ENCODE measurements at places on chromosomes 4 and X.

DNA sequence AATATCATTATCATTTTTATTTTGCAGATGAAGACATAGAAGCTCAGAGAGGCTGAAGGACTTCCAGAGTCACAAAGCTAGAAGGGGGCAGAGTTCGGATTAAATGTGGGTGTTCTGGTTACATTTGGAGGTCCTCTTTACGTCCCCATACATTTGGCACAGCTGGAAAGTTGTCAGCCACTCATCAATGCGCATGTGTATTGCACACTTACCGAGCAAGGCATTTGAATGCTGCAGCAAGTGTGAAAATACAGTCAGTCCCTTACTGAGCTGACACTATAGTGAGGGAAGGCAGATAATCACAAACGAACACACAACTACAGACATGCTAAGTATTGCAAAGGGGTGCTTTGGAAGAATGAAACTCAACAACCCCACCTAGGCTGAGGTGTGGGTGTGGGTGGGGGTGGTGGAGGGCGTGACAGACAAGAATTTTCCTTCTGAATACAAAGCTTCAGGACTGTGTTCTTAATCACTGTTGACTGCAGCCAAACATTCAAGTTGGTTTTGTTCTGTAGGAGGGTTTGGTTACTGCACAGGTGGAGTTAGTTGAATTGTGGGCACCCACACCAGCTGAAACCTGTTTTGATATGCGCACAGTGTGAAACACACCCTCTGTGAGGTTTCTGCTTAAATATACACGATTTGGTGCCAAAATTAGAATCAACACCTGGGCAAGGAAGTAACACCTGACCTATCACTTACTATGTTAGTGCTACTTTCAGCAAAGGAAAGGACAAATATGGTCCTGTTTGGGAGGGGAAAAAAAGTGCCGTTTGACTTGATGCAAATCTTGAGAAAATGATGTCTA is 72.4 kb downstream of the COQ2 start:
- DNase-seq, result peak; percentile 88

DNA sequence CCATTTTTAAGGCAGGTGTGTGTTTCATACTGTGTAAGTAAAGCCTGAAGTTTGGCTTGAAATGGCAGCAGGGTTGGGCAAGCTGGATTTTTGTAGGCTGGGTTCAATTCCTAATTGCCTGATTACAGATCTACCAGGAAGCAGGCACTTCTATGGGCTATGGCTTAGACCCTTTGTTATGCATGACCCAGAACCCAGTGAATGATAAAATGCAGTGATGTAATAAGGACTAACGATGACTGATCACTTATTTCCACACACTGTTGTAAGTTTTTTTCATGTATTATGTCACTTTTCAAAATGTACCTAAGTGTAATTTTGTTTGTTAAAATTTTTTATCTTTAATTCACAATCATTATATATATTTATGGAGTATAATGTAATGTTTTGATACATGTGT is 8.6 kb downstream of the LANCL3 start:
- DNase-seq, result no peak

DNA sequence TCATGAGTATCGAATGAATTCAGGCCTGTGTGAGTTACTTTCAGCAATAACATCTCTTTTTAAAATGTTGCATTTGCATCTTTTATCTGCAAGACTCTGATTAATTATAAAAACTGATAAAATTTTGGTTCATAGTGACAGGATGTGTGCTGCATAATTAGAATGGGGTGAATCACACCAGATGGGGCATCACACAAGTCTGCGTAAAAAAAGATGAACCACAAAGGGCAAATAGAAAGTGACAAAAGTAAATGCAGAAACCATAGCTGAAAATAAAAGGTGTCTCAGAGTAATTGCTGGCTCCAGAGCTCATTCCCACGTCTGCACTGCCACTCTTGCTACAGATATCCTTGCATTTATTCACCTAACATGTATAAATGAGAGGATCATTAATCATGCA is 131.1 kb downstream of the HS3ST1 start:
- DNase-seq, result no peak

DNA sequence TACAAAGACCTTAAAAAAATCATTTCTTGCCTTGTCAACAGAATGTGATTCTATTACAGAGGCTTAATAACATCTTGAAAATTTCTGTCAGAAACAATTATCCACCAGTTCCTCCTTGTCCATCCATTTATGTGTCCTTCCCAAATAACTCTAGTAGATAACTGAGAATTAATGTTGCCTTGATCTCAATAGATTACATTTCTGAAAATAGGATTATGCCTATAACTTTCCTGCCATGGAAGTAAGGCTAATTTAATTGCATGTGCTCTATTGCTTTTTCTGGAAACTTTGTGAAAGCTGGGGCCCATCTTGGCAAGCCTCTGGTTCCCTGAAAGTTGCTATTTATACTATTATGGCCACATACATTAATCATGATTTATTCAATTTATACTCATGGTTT is 76.2 kb upstream of the UNC5C start:
- no peak for DNase-seq

DNA sequence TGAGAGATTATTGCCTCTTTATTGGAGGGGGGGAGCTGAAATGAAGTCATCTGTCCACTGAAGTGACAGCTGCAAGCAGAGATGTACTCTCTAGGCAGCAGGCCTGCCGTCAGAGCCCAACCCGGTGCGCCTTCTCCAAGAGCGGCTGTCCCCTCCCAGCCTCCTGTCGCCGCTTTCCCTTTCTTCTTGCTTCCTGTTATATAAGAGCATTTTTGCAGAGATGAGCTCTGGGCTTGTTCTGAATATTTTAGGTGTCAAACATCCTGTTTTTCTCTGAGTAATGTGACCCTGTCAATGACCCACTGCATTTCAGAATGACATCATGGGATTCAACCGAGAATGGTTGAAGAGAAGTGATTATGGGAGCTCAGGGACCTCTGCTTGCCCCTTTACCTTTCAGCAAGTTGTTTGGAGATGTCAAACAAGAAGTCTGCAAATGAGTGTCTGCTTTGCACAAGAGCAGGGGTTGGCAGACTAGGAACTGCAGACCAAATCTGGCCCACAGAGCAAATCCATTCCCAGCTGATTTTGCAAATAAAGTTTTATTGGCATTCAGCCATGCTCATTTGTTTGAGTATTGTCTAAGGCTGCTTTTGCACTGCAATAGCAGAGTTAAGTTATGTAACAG is 79.9 kb downstream of the SLC9A6 start:
- peak; percentile 36 for DNase-seq

GRCh38 chr4:111773858-111774257 is 371.4 kb upstream of the FAM241A start:
- no peak for DNase-seq

- no peak for DNase-seq
Observed at GRCh38 chrX:621705-622503, 8.7 kb upstream of the SHOX start.

GRCh38 chr4:108143515-108143914 is 25.2 kb downstream of the LEF1 start:
- no peak for DNase-seq

DNA sequence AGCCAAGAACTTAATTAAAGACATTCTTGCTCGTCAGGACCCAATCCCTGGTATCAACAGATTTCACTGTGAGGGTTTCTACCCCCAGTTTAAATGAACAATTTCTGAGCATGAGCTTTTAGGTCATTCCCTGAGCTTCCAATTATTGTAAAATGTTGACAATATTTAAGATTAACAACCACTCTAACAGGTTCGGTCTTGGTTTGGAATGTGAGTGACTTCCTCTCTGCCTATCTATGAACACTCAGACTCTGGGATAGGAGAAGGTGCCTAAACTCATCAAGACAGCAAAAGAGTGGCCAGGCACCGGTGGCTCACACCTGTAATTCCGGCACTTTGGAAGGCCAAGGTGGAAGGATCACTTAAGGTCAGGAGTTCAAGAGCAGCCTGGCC is 82.9 kb upstream of the TMEM150C start:
- DNase-seq, result no peak

- DNase-seq, result no peak
Observed at GRCh38 chr4:186792728-186793366, 69.2 kb upstream of the FAT1 start.

- no peak for DNase-seq
Observed at GRCh38 chrX:139083191-139083590, 371.7 kb upstream of the FGF13 start.

- no peak for DNase-seq
Observed at GRCh38 chr4:138567696-138568095, 325.5 kb upstream of the SLC7A11 start.

DNA sequence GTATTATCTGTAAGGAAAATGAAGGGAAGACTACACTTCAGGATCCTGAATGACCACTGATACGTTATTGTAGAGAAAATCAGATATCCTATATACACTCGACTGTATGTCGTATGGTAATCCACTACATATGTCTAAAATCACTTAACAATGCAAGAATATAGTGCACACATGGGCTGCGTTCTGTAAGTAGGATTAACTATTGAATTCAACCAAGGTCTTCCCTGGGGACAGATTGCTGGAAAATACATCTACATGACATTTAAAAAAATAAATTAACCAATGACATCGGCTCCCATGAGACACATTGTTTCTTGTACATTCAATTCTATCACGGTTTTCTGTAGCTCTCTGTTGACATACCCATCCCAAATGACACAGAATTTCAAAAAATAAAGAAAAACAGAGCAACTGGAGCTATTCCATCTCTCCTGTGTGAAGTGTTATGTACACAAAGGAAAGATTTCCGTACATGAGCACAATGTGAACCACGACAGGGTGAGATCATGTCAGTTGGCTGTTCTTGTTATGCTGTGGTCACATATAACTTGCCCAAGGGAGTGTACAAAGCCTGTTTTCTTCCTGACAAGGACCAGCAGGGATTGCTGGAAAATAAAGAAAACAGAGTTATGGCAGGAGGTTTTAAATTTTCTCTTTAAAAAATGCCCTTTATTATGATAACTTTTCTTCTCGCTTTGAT is 6.1 kb downstream of the ENOX2 start:
- DNase-seq, result no peak

- no peak for DNase-seq
Observed at GRCh38 chr4:531076-531475, 32.1 kb downstream of the PIGG start.

DNA sequence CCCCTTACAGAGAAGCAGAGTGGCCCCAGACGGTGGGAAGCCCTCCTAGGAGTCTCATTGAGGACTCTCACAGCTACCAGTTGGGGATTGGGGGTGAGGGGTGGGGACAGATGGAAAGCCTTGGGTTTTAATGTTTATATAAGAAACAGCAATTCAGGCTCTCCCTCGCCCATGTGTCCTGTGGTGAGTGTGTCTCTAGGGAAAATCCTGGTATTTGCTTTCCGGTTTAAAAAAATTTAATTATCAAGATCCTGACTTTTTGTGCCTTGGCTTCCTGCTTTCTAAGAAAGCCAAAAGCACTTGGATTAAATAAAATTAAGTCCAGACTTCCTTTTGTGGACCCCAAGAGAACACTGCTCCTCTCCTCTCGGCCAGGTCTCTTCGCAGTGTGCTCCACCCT is 93.8 kb downstream of the SOWAHB start:
- DNase-seq, result no peak

DNA sequence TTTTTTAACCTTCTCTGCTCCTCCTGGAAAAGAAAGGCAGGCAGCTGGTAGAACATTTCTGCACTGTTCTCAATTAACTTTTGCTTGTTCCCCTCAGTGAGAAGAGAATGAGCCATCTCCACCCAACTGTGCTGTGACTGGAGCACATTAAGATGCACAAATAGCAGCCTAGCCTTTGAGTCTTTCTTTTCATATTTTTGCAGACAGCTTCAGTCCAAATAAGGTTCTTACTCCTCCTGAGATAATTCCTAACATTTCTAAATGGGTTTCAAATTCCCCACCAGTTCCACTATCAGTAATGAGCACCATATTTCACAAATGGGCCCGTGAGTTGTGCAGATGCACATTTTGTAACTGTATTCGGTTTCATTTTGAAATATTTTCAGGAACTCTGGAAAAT is 118.6 kb downstream of the SPCS3 start:
- DNase-seq, result no peak

DNA sequence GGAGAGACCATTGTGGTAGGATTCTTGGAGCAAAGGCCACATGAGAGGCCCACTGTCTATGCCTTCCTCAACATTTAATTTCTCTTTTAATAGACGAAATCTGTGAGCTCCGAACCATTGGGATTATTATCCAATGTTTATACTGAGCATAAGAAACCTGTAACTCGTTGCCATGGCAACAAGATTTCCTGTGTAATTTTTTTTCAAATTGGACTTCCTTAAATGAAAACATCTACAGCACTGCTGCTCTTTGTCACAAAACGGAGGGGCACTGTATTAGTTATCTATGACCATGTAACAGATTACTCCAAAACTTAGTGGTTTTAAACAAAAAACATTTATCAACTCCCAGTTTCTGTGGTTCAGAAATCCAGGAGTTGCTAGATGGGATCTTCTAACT is 38.7 kb downstream of the PPP1R2C start:
- DNase-seq, result peak; percentile 56

DNA sequence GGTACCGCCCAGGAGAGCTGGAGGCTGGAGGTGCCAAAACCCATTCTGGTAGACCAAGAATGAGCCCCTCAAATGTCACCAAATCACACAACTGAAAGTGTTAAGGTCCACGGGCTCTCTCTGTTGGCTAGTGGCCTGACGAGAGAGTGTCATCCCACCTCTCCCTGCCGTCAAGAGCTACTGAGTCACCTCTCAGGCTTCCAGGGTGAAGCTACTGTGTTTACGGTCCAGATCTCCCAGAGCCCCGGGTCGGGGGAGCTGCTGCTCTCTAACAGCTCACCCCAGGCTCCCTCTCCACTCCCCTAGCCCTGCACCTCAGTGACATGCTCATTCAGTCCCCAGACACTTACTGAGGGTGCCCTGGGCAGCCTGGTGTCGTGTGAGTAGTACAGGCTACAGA is 59.2 kb downstream of the ADGRG2 start:
- no peak for DNase-seq

DNA sequence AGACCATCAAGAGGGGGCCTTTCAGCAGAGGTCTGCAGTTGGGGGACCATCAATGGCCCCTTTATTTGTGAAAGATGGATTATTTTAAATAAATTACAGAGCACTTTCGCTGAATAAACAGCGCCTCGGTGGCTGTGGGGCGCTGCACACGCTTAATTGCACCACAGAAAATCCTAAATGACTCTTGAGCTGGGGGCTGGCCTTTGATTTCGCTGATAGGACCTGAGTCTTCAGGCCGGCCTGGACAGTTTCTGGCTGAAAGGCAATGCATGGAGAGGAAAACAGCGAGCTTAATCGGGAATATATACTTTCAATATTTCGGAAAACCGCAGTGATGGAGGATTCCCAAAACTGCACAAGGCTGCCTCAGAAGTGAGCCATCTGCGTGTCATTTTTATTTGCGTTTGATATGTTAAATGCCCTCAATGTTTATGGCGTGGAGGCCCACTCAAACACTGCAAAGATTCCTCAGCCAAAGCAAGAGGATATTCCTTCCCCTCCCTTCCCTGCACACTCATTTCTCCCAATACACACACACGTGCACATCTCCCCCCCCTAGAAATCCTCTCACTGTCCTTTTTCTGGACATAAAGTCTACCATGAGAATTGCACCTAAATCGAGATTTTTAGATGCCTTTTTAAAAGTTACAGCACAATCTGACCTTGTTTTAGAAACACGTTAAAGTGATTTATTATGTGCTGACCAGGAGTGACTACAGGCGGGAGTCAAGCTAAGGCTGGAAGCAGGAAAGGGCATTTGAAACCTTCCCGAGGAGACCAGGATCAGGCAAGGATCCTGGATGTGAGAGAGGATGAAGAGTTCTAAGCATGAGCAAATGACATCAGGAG is 340.7 kb downstream of the RAB28 start:
- no peak for DNase-seq
